ENCODE measurements at places on chromosomes 1 and 21. TPM values are rescaled to one million over a fixed set of nuclear protein-coding genes. Genes with fewer than 3 reads are reported as not detected.

TCP10L gene
- total RNA-seq, result 1.0 TPM

CA6 gene
- not detected for total RNA-seq

SELENON gene
- 92.1 TPM for total RNA-seq

GRCh38 chr1:229753764-229754551 is 127.9 kb downstream of the URB2 start:
- DNase-seq, result no peak

DNA sequence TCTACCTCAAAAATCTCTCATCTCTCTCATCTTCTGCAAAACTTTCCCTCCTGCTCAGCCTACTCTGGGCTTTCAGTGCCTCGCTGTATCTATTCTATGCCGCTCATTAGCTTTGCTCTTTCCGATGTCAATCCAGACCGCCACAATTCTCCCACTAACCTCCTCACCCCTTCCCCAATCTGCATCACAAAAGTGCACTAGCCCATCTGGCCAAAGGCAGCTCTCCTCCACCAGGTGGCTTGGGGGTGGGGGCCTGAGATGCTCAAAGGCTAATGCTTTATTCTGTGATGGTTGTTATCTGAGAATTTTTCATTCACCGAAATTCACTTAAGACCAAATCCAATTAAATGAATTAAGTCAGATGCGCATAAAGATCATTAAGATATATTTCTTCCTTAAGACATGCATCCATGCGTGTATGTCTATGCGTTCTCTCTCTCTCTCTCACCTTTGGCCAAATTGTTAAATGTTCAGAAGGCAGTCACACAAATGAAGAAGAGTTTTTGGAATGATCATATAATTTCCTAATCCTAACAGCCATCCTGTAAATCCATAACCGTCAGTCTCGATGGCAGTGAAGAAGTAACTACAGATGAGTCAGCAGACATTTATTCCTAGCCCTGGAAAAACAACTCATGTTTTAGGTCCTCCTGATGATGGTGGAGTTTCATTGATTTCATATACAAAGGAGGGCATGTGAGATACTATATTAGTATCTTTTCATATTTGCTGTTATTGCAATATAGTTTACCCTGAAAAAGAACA is 111.3 kb downstream of the C1orf21 start:
- no peak for DNase-seq

Measured in heart left ventricle (tissue), 16 donors.